Fibroblast of skin of scalp (primary cell): ENCODE measurements at places on chromosomes 5 and 9.

DNA sequence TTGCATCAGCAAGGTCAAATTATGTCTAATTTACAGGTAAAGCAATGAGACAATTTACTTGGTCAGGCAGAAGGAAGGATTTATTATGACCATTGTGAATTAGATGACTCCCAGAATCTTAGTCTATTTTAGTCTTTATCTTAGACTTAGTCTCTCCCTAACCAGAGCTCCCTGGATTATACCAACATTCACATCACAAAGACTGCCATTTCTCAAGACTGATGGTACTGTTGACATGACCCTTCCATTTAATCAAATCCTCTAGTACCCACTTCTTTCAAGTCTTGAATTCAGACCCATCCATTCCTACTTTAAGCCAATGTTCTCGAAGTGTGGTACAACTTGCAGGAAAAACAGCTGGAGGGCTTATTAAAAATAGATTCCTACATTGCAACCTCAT, 257.0 kb downstream of the EFNA5 start:
- no peak for DNase-seq

DNA sequence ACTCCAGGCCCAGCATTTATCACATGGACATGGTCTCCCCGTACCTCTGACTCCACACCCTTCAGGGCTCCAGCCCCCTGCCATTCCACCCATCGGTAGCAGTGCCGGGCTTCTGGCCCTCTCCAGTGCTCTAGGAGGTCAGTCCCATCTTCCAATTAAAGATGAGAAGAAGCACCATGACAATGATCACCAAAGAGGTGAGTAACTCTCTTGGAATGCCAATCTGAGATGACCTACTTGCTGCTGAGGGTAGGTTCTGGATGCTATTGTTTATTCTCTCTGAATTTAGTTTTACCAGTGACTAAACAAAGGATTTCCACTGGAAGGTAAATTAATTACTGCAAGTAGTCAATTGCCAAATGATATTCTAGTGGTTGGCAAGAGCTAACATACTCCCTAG, 80.8 kb downstream of the TLE4 start:
- DNase-seq: peak; percentile 29

- peak; percentile 63 for DNase-seq
These were observed 82.0 kb upstream of the PCAT7 start for GRCh38 chr9:94472806-94473360.

GRCh38 chr5:171630350-171631065, 155.1 kb upstream of the SMIM23 start:
- DNase-seq: no peak

- DNase-seq: no peak
These were observed 189.1 kb downstream of the GABRG2 start for GRCh38 chr5:162256711-162257110.

DNA sequence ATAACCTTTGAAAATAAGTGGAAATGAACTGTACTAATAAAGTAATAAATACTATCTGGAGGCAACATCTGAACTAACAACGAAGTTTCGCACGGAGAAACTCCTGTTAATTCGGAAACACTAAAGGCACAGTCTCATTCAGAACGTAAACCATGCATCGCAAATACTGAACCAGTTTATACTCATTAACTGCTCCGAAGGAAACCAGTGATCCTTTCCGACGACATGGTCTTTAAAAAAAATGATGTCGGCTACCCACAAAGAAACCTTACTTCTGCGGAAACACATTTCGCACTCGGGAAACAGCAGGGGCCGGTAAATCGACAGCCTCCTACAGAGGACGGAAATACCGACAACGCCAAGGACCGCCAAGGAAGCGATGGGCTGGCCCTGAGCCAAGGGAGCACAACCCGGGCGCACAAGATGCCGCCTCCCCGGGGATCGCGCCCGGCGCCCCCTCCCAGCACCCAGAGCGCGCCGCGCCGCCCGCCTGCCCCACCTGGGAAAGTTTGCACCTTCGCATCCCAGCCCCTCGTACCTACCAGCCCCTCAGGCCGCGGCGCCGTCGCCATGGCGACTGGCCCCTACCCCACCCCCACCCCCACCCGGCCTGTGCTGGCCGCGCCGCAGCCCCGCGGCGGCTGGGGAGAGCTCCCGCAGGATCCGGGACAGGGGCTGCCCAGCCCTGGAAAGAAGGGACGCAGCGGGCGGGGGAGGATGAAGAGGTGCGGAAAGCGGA, 732 bp downstream of the PRKAA1 start:
- peak; percentile 73 for DNase-seq

GRCh38 chr9:136947028-136947891, 2.2 kb downstream of the C8G start:
- DNase-seq: no peak

DNA sequence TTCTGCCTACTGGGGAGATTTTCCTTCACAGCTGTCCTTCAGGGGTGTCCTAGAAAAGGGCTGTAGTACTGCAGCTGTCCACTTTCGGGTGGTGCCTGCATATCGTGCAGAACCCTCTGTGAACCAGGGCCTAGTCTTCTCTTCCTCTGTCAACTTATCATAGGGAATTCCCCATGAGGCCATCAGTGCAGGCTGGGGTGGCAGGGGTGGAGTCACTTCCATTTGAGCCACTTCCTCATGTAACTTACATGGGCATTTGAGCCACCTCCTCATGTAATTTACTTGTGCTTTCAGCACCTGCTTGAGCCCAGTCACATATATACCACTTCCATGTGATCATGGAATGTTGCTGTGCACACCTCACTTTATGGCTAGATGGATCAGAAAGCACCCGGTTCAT, 742.0 kb upstream of the RGMB start:
- DNase-seq: no peak

DNA sequence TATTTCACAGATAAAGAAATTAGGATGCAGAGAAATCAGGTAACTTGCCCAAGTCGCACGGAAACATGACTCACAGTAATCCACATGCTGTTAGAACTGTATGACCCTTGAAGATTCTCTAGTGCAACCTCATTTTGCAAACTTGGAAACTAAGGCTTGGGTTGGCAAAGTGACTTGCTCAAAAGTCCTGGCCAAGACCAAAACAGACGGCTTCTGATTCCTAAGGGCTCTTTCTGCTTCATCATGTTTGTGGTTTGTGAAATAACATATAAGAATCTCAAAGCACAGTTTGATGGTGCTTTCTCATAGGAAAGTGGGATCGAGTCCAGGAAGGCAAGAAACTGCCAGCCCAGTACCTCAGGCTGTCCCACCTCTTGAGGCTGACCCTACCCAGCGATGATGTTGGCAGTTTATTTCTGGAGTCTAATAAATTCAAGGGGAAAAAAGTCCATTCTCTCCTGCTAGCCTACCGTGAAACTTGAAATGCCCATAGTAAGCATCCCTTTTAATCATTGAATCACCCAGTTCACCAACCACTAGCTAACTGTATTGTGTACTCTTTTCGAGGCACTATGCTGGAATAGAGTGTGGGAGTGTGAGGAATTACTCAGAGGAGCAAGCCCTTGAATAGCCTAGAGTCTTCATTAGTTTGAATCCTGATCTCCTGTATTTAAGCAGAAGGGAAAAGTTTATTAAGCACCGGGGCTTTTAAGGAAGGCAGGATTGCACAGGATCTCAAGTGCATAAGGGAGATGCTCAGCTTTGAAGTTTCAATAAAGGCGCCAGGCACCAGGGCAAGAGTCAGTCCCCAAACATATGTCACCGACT, 14.1 kb downstream of the CAPSL start:
- DNase-seq: peak; percentile 79

GRCh38 chr5:54254482-54255198, 55.7 kb downstream of the ARL15 start:
- peak; percentile 9 for DNase-seq

GRCh38 chr9:119839888-119840287, 470.7 kb upstream of the BRINP1 start:
- no peak for DNase-seq

DNA sequence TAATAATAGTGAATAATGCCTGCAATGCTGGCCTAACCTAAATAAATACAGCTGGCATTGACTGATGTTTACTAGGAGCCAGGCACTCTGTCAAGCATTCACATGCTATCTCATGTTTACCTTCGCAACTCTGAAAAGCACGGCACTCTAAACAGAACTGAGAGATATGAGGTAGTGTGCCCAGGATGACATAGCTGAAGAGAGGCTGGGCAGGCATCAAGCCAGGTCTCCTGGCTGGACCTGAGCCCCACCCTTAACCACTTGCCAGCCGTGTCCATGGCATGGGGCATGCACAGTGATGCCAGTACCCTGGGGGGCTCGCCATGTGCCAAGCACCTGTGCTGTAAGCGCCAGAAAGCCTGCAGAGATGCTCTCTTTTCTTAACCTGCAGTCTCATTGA, 119.4 kb upstream of the MVB12B start:
- DNase-seq: no peak

- no peak for DNase-seq
These were observed 220.4 kb upstream of the IRX4 start for GRCh38 chr5:2102819-2103776.

DNA sequence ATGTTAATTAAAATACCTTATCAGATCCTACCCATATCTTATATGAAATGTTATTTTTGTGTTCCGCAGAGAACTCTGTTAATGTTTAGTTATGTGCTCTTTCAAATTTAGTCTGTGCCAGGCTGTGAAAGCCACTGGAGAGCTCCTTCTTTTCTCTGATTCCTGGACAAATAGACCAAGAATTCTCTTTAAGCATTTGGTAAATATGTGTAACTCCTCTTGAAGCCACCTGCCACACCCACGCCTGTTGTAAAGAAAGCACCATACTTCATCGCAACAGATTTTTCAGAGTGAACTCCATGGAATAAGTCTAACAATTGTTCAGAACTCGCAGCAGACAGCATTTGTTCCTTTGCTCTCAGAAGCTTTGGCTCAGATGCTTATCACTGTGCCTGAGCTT, 301.1 kb downstream of the FAM170A start:
- DNase-seq: no peak

DNA sequence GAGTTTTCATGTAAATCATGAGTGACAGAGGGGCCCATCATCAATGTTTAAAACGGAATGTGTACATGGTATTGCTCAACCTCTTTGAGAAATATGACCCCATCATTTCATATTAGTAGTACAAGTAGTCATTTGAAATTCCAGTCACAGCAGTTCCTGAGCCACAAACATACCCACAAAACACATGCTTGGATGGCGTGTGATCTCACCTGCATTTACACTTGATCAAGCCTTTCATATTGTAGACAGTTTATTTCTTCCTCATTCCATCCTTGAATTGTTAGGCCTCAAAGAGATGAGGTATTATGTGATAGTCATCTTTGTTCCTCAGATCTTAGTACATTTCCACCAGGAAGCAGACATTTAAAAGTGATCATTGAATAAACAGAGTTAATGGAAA, 96.8 kb upstream of the TAS2R1 start:
- no peak for DNase-seq

GRCh38 chr5:160837749-160838593, 14.0 kb downstream of the ATP10B start:
- no peak for DNase-seq

- DNase-seq: no peak
These were observed 10.0 kb downstream of the HBEGF start for GRCh38 chr5:140336388-140336787.

DNA sequence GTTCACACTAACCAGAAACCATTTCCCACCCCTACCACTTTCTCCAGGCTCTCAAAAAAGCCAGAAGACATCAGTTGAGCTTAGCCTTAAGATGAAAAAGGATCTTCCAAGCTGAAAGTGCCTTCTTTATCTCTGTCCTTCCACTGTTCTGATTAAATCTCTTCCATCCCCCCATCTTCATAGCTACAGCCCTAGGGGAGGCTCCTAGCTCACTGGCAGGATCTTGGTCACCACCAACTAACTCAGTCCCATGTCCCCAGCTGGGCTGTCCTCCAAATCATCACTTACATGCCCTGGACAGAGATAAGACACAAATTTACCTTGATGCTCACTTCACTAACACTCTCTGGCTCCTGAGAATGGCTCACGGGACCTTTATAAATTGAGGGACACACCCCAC, 14.3 kb downstream of the LCP2 start:
- no peak for DNase-seq

DNA sequence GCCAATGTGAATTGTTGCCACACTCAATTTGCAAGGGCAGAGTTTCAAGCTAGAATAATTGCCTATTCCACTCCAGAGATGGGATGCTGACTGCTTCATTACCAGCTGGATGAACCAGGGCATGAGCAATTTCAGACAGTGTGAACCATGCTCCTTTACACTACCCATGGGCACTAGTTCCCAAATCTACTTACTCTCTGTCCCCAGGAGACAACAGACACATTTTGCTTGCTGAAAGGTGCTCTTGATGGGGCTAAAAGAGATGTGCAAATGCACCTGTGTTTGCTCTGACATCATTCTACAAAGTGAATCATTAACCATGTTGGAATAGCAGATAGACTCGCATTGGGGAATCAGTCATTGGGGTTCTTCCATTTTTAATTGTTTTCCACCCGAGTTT, 522.3 kb upstream of the NUDT12 start:
- DNase-seq: no peak

DNA sequence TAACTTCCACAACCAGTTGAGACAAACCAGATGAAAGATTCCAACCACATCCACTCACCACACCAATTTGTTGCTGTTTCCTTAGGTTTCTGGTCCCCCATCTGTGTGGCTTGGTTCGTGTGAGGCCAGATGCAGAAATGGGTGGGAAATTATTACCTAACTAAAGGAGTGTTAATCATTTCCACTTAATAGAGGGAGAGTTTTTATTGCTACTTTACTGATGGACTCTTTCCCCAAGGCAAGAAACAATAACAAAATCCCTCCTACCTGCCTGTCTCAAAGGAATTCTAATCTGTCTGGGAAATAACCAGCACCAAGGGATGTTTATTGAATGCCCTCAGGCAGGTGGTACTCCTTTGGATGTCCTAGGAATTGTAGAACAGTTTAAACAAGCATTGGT, 76.3 kb downstream of the TMEM167A start:
- no peak for DNase-seq
